ENCODE measurements at places on chromosomes 6 and 20.

DNA sequence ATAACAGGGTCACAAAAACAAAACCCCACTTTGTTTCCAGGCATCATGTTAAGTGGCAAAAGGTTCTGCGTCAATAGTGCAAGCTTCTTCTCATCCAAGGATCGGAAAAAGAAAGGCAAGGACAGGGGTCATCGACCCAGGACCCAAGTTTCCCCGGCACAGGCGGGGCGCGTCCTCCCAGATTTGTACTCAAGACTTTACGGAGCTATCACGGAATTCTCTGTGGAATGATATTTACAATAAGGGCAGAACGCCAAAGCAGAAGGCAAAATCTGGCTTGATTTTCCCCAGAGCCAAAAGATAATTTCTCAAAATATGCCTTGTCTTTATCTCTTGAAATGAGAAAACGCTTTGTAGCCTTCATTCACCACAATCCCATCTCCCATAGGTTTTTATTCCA is 25.5 kb downstream of the PDE10A start:
- no peak for DNase-seq

- DNase-seq, result no peak
Measured at GRCh38 chr6:4712291-4712690, 63.9 kb upstream of the CDYL start.

GRCh38 chr20:2524709-2525506 is 11.5 kb upstream of the TMC2 start:
- peak; percentile 18 for DNase-seq

- peak; percentile 25 for DNase-seq
Measured at GRCh38 chr20:326645-327185, 1.4 kb downstream of the SOX12 start.

- no peak for DNase-seq
Measured at GRCh38 chr20:50449738-50450492, 60.3 kb upstream of the PTPN1 start.

DNA sequence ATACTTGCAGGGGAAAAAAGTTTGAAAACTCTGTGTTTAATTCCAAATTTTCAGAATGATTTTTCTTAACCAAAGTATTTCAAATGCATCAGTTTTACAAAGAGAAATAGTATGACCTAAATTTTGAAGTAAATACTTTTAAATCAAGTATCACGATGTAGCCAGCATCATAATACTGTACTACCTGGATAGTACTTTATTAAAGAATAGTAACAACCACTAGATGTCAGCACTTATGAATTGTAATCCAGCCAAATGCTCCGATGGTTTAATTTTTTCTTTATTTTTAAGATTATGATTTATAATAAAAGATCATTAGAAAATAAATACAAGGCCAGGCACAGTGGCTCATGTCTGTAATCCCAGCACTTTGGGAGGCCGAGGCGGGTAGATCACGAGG is 37.2 kb upstream of the HACE1 start:
- DNase-seq, result no peak

- no peak for DNase-seq
Measured at GRCh38 chr6:132614554-132614953, 9.5 kb downstream of the TAAR2 start.

GRCh38 chr20:61525781-61526431 is 273.8 kb downstream of the CDH4 start:
- DNase-seq, result no peak

DNA sequence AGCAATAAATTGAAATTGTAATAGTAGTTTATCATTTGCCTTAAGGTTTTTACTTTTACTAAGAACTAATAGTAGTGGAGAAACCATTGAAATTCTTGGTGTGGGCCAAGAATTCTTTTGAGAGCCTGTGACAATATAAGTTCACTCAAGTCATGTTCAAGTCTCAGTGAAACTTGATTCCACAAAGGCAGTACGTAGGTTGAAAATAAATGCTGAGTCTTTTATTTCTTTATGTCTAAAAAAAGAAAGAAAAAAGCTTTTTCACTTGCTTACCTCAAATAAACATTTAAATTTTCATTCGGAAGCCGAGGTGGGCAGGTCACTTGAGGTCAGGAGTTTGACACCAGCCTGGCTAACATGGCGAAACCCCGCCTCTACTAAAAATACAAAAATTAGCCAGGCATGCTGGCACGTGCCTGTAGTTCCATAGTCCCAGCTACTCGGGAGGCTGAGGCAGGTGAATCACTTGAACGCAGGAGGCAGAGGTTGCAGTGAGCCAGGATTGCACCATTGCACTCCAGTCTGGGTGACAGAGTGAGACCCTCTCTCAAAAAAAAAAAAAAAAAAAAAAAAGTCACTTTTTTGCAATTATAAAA is 57.8 kb upstream of the NELFCD start:
- DNase-seq, result no peak

DNA sequence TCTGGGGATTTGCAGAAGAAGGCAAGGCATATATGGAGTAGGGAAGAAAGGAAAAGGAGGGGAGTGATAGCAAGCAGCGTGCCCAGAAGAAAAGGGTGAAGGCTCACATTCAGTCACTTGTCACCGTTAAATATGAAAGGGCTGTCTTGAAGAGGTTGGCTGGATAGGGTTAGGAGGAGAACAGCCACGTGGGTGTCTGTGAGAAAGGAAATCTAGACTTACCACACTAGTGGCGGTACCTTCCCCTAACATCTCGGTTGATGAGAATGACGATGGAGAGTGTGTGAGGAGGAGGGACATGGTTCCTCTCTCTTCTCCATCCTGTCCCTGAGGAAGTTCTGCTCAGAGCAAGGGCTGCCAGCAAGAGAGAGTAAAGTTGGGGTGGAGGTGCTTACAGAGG is 74.3 kb upstream of the CCN6 start:
- no peak for DNase-seq

GRCh38 chr6:100177956-100178355 is 183.9 kb upstream of the MCHR2 start:
- no peak for DNase-seq

DNA sequence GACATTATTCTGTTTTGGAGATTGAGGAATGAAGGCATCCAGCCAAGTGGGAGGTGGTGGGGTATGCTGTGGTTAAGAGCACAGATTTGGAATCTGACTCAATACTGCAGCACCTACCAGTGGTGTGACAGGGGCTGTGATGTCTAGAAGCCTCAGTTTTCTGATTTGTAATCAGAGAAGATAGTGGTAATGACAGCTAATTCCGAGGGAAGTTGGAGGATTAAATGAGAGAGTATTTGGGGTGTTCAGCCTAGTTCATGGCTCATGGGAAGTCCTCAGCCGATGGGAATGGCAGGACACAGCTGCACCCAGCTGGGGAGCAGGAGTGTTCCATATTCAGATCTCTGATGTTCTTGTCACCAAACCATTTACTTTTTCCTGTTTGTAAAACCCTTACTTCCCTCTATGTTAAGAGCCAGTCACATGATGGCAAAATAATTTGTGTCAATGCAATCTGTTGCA is 9.3 kb downstream of the SLC9A8 start:
- no peak for DNase-seq

DNA sequence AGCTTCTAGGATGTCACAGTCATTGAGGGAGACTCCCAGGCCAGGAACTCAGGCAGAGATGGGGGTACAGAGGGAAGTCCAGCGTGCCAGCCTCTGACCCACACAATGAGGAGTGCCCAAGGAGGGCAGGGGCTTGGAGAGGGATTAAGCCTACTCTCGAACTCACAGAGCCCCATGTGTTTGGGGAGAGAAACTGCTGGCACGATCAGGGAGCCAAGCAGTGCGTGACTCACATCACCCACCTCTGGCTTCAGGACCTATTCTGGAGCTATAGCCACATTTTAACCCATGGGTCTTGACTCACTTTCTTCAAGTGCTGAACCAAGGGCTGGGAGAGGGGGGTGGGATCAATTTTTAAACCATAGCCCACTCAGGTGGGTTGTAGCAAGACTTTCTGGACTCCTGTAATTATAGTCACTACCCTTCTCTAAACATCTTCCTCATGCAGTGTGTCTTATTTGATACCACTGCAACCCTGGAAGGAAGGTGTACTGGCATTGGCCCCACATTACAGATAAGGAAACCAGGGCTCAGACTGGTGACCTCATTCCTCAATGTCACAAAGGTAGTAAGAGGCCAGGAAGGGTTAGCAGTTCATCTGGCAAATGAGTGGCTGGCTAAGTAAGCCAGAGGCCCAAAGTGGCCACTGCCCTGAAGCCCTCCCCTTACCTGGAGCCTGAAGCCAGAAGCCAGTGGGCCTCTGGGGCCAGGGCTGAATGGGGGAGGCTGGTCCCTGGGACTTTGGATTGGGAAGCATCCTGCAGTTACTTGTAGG is 12.0 kb downstream of the FOXP4 start:
- no peak for DNase-seq

All from T-helper 2 cell treated with Interferon-gamma antibody and Interleukin-4, amounts not matched to agents 5 μg/mL and 100 μg/mL, for 36 hours (primary cell).